ENCODE measurements at places on chromosomes 11 and 22.

GRCh38 chr11:44604171-44604581 is 38.7 kb downstream of the CD82 start:
- no peak for DNase-seq

- DNase-seq: no peak
Observed at GRCh38 chr22:20031732-20032406, 11.0 kb downstream of the TANGO2 start.

- peak; percentile 87 for DNase-seq
Observed at GRCh38 chr11:86606836-86607481, 65.5 kb downstream of the ME3 start.

GRCh38 chr11:75919525-75919924 is 104.5 kb downstream of the UVRAG start:
- no peak for DNase-seq

DNA sequence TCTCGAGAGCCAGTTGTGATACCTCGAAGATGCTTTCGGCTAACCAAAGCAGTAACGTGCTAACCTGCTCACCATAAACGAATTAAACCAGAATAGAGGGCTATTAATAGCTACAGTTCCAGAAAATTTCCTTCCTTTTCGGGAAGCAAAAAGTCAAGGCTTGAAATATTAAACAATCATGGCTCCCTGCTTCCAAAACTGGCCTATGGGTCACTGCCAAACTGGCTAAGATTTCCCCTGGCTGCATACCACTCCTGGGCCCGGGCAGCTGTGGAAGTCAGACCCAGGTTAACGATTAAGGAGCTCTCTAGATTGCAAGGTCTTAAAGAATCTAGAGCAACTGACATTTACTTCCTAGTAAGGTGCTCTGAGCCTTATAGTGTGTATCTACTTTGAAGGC is 1.7 kb downstream of the AMOTL1 start:
- peak; percentile 28 for DNase-seq

DNA sequence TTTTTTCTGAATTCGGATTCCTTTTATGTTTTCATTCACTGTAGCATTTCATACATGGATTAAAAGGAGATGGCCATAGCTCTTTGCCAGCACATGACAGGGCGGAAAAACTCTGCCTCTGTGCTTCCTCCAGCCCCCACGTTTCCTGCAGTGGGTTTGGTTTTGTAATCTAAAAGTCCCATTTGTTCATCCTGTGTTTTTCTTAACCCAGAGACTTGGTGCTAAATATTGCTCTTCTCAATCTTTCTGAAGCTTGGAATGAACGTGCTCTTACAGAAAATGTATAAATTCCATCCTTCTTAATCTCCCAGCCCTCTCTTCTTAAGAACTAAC is 89.9 kb downstream of the PPP6R3 start:
- DNase-seq: no peak

DNA sequence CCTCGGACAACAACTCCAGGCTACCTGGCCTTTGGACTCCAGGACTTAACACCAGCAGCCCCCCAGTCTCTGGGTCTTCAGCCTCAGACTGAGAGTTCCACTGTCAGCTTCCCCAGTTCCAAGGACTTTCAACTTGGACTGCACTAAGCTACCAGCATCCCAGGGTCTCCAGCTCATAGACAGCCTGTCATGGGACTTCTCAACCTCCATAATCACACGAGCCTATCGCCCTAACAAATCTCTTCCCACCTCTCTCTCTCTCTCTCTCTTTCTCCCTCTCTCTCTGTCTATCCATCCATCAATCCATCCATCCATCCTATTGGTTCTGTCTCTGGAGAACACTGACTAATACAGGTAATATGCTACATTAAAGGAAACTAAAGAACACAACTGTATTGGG is 10.7 kb downstream of the RAB30 start:
- DNase-seq: no peak

- DNase-seq: peak; percentile 8
Observed at GRCh38 chr11:97610000-97610399, 1220.2 kb downstream of the JRKL start.

DNA sequence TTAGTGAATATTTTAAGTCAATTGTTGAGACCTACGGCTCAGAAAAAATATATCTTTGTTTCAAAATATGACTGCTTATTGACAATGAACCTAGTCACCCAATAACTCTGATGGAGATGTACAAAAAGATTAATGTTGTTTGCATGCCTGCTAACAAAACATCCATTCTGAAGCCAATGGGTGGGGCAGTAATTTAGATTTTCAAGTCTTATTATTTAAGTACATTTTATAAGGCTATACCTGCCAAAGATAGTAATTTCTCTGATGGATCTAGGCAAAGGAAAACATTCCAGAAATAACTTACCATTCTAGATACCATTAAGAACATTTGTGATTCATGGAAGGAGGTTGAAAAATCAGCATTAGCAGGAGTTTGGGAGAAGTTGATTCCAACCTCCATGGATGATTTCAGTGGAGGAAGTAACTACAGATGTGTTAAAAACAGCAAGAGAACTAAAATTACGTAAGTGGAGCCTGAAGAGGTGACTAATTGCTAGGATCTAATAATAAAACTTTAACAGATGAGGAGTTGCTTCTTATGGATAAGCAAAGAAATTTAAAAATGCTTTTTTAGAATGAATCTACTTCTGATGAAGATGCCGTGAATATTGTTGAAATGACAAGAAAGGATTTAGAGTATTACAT is 26.4 kb upstream of the OR8D2 start:
- DNase-seq: no peak

DNA sequence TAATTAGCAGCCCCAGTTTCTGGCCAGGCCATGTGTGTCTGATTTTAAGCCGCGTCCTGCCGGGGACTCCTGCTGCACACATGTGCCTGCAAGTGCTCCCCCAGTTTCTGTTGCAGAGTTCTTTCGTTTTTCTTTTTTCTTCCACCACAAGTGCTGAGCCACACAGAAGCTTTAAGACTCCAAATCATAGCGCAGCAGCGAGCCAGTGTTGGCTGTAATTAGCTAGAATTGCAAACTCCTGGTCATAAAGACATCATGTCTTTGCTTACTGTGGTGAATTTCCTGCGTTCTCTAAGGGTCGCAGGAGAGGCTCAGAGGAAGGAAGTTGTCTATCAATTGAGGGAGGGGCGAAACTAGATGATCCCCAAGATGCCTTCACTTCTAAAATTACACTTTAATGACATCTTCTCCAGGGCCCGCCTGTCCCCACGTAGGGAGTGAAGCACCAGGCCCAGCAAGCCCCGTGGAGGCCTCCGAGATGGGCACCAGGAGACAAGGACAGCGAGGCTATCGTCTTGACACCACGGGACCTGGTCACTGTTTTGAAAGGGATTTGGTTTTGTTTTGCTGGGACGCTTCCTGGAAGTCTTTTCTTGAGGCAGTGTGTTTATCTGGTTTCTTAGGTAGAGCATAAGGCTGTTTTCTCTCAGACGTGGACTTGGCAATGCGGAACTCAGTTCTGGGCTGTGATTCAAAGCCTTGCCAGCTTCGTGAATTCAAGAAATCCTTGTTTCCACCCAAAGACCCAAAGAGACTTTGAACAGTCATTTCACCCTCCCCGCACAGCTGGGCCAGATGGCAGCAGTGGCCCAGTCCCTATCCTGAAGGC is 71.8 kb downstream of the UBASH3B start:
- no peak for DNase-seq

- no peak for DNase-seq
Observed at GRCh38 chr11:84247926-84248325, 961.8 kb upstream of the CCDC90B start.

DNA sequence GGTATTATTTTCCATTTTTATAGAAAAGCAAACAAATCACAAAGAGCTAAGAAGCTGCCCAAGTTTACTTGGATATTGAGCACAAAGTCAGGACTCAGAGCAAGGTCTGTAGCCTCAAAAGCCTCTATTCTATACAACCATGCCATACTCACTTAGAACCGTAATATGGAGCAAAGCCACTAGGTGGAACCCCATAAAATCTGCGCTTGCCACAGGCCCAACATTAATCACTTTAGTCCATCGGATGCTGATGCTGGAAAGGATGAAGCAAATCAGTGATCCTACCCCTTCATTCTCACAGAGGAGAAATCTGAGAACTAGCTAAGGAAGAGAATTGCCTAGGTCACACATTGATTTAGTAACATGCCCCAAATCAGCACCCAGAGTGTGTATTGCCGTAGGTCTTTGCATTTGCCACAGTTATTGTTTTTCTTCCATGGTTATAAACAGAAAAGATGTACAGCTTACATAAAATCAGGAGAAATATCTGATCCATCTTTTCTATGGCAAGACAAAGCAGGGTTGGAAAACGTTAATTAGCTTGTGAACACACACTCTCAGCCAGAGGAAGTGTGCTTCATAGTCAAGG is 56.7 kb upstream of the RAB38 start:
- peak; percentile 52 for DNase-seq

DNA sequence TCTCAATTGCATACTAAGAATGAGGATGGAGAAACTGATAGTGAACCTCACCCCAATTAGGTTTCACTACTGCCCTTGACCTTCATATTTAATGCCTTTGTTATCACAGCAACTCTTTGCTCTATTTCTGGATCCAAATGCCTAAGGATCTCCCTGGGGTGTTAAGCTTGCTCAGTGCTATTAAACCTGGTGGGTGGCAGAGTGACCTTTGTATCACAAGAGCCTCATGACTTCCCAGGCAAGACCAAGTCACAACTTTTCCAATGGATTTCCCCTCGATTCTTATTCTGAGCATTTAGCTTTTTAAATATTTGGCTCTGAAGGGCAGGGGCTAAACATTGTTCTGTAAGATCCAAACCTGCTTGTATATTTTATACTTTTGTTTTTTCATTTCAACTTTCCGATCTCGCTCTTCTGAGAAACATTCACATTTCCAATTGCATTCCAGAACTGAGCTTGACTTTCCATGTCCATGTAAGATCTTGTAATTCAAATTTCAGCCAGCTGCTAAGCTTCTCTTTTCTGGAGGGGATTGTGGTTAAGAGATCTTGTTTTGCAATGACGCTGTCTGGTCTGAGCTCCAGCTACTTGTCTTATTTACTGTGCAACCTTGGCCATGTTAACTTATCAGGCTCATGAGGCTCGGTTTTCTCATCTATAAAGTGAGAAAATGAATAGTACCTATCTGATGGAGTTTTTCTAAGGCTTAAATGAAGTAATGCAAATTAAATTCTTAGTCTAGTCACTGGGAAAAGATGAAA is 6.4 kb upstream of the EHF start:
- DNase-seq: no peak

- DNase-seq: no peak
Observed at GRCh38 chr11:44125598-44125997, 30.1 kb downstream of the EXT2 start.

GRCh38 chr11:1765871-1766718 is 2.4 kb upstream of the CTSD start:
- DNase-seq: no peak

DNA sequence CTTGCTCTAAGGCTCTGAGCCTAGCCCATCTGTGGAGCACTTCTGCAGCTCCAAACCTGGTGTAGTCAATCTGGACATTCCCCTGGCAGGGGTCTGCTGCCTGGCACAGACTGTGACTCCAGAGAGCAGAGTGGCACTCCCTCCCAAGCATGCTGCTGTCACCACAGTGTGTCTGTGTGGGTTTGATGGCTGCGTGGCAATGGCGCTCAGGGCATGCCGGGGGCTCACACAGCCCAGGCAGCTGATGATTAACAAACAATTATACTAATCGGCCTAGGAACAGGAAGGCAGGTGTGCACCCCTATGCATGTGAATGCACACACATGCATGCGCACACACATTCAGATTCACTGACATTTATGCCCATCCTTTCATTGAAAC is 9.0 kb upstream of the NECTIN1 start:
- DNase-seq: no peak

DNA sequence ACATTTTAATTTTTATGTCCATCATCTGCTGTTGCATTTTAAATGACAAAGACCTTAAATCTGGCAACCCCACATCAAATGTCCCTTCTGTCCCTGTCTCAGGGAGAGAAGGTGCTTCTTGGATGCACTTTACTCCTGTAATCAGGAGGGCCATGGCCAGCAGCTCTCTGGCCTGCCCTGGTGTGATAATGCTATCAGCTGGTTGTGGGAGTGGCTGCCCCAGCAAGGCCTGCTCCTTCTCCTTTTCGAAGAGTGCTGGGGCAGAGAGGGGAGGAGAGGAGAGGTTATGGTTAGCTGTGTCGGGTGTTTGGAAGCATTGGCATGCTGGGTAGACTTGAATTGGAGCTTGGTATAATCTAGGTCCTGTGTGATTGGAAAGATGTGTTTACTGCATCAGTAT is 12.8 kb downstream of the TNRC6B start:
- DNase-seq: no peak

DNA sequence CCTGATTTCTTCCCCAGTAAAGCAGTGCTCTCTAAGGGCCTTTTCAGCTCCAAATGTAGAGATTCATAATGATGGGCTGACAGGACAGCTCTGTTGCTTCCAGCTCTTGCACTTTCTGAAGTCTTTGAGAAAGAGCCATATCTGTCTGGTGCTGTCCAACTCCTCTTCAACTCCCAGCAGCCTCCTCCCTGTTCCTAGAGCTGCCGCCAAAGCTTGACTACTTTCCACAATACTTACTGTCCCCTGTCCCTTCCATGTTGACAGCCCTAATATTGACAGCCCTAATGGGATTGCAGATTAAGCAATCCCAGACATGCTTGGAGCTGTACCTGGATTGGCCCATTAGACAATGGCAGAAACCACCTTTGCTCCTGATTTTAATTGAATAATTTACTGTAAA is 29.6 kb downstream of the INSC start:
- no peak for DNase-seq

DNA sequence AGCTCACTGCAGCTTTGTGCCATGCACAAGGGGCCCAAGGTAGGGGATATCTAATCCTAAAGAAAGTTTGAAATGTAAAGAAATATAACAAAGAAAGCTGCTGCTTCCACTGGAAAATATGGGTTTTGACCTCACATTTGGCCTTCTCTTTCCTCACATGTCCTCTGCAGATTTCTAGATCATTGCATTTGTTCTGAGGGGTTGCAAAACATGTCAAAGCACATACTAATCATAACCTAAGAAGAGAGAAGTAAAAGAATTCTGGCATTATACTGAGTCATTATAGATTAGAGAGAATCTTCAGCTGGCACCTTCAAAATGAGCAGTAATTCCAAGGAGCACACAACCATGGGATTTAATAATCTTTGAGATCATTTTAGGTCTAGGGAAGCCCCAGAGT is 92.5 kb upstream of the CHRM4 start:
- DNase-seq: no peak

DNA sequence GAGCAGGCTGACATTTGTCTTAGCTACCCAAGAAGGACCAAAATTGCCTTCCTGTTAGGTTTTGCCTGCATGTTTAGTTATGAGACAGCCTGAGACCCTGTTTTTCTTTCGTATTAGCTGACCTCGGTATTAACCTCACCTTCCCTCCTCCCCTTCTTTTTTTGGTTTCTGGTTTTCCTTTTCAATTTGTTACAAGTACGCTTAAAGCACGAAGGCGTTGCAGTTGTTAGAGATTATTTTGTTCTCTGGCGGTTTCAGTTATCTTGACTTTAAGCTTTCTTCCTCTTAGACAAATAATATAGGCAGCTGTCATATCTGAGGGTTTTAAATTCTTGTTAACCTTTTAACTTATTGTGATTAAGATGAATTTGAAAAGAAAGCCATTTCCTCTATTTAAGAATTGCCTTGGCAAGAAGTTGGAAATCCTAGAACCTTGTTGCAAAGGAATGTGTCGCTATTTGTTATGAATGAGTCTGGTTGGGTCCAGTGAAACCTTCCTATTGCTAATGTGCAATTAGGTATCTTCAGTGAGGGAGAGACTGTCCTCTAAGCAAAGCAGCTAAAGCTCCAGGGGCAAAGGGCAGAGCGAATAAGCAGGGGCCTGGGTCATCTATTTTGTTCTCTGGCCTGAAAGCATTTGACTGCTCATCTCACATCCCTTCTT is 45.7 kb downstream of the PACS1 start:
- DNase-seq: no peak

Data from fibroblast of skin of back (primary cell).